DMS79 (cell line): ENCODE measurements at places on chromosomes 16 and 17.

GRCh38 chr17:74040729-74041128 is 162.7 kb upstream of the RPL38 start:
- no peak for DNase-seq

- no peak for DNase-seq
These were observed 4.3 kb upstream of the SGF29 start for GRCh38 chr16:28549301-28549899.

DNA sequence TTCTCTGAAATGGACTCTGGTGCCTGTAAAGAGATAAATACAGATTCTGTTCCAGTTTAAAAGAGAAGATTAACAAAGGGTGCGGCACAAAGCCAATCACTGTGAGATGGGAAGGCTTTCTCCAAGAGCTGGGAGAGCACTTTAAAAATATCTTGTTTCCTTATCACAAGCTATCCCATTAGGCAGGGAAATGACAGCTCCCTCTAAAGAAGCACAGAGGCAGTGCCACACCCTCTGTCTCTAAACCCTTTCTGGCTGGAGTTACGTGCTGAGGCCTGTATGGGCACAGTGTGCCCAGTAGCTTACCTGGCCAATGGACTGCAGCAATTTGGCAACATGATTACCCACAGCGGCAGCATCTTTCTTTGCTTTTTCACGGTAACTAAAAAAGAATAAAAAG is 9.0 kb upstream of the TERB1 start:
- DNase-seq, result no peak

DNA sequence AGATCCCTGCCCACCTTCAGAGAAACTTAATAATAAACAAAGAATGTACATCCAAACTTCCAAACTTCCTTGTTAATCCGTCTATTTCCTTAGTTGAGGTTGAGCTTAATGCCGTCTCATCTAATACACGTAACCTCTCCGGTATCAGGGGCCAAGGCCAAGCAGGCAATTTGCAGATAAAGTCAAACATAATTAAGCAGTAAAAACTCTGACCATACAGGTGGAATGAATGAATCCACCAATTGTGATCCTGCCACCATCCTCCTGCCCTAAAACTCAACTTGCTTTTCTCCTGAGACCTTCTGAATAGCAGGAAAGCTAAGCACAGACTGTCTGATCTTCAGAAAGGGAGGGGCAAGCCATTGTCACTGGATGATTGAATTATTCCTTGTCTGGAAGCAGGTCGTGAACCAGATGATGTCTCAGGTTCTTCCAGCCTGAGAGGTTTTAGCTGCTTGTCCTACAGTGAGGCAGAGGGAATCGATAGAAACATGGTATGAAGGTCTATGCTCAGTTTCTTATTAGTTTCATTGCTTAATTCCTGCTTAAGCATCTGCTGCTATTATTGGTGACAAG is 1111.8 kb upstream of the EEF2KMT start:
- DNase-seq, result no peak

DNA sequence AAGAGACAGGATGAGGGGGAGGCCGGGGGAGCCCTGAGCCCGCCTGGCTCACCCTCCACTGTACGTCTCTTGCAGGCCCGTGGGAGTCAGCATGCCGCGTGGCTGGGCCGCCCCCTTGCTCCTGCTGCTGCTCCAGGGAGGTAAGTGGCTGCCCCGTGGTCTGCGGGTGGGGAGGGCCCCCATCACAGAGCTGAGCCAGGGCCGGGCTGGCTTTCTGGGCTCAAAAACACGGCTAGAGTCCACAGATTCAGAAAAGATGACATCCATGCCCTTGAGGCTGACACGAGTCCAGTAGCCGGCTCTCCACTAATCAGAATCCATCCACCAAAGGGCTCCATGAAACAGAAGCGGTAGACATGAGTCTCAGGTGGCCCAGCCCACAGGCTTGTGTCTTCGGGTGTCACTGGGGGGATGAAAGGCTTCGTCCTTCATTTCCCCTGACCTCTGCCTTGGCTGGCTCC is 28.0 kb downstream of the IL21R start:
- DNase-seq, result no peak

GRCh38 chr16:35377142-35377541 is 1917.7 kb downstream of the TP53TG3F start:
- DNase-seq, result no peak
